ENCODE measurements at places on chromosomes 13 and 19.

- DNase-seq, result no peak
These were observed 748.1 kb downstream of the DACH1 start for GRCh38 chr13:71118779-71119364.

GRCh38 chr13:31385540-31385939, 185.8 kb downstream of the B3GLCT start:
- DNase-seq, result no peak

- DNase-seq, result peak; percentile 81
These were observed 75.0 kb downstream of the DHRS12 start for GRCh38 chr13:51728972-51729371.

- no peak for DNase-seq
These were observed 26.8 kb upstream of the CEACAM21 start for GRCh38 chr19:41548954-41549688.

Measured in fibroblast of the aortic adventitia (primary cell).